ENCODE measurements at places on chromosomes 11 and 22. TPM values are rescaled to one million over a fixed set of nuclear protein-coding genes. Genes with fewer than 3 reads are reported as not detected.

GRCh38 chr11:118705791-118706545 is 26.5 kb upstream of the TREH start:
- DNase-seq, result peak; percentile 60

DNA sequence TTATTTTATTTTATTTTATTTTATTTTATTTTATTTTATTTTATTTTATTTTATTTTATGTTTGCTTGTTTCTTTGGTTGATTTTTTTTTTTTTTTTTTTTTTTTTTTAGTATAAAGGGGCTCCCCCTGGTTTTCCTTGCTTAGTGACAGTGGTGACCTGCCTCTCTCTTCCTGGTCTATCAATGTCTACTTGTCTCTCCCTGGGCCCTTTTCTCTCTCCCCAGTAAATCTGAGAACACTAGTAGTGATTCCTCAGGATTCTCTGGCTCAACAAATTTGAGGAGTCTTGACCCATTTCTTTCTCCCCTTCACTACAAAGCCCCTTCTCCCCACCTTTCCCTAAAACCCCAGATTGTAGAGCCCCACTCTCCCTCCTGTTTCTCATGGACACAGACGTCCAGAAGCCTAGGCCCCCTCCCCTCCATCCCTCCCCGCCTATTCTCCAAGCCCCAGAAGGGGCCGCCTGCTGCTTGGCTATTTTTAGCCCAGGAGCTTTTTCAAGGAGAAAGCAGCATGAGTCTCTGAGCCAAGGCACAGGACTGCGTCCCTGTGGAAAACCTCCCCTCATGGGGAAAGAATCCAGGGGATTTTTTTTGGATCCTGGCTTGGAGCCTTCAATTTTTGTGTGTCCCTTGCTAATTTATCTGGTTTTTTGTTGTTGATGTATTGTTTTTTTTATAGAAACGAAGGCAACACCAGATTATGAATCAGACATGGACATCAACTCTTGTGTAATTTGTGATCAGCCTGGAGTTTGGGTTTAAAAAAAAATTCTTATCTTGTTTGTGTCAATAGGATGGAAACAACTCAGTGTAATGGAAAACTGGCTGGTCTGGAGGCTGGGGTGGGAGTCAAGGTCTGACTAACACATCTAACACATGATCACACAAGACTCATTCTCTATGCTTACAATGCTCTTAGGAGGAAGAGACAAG is 17.5 kb upstream of the ACCSL start:
- DNase-seq, result no peak

- DNase-seq, result peak; percentile 76
Measured at GRCh38 chr22:35352214-35353111, 28.4 kb upstream of the HMOX1 start.

The INS gene
- not detected for total RNA-seq

DNA sequence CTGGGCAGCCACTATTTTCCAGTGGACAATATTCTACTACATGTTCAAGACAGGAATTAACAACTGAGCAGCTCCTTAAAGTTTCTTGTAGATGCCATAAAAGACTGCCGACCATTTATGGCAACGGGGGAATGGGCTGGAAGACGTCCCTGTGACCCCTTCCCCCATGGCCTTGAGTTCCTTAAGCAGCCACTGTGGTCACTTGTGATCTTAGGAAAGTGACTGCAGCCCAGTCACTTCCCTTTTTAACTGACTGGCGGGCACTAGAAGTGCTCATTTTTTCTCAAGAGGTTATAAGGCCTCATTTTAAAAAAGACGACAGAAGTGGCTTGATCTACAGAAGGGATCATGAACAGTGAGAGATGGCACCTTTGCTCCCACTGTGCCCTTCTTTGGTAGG is 153.2 kb upstream of the NARS2 start:
- peak; percentile 3 for DNase-seq
